A549 treated with DMSO at 1 μM for 4 hours (cell line): ENCODE measurements at places on chromosomes 16 and 17. TPM values are rescaled to one million over a fixed set of nuclear protein-coding genes. Genes with fewer than 3 reads are reported as not detected.

SULT1A4 gene
- 33.6 to 40.4 TPM (median 34.5 TPM) in 5 replicates for total RNA-seq

MKS1 gene
- 7.3 to 12.3 TPM (median 10.7 TPM) in 5 replicates for total RNA-seq

NACA2 gene
- not detected in 5 replicates for total RNA-seq

C16orf74 gene
- total RNA-seq: 12.2 to 16.5 TPM (median 15.1 TPM) in 5 replicates

CCL2 gene
- total RNA-seq: 65.6 to 117 TPM (median 69.7 TPM) in 5 replicates

SGCA gene
- 1.5 to 2.7 TPM (median 1.8 TPM) in 5 replicates for total RNA-seq

ARSG gene
- 1.1 to 2.7 TPM (median 1.7 TPM) in 5 replicates for total RNA-seq

C1QTNF1 gene
- 33.5 to 41.6 TPM (median 39.2 TPM) in 5 replicates for total RNA-seq

CORO1A gene
- 2.9 to 4.0 TPM (median 3.5 TPM) in 5 replicates for total RNA-seq

SOX9 gene
- 9.8 to 15.7 TPM (median 14.8 TPM) in 5 replicates for total RNA-seq

ZC3H7A gene
- 24.7 to 31.3 TPM (median 26.8 TPM) in 5 replicates for total RNA-seq

GAS2L2 gene
- 0.03 to 0.13 TPM (median 0.07 TPM) in 5 replicates for total RNA-seq

CMTM2 gene
- not detected in 5 replicates for total RNA-seq

MT1E gene
- not detected in 5 replicates for total RNA-seq

NPIPB13 gene
- 0.66 to 3.2 TPM (median 3.0 TPM) in 5 replicates for total RNA-seq

ZG16 gene
- not detected in 5 replicates for total RNA-seq

NPIPA5 gene
- total RNA-seq: 1.3 to 3.3 TPM (median 2.7 TPM) in 5 replicates

RANGRF gene
- total RNA-seq: 43.5 to 50.8 TPM (median 48.6 TPM) in 5 replicates

CDK5R1 gene
- 2.9 to 4.3 TPM (median 3.5 TPM) in 5 replicates for total RNA-seq

NME3 gene
- total RNA-seq: 29.4 to 60.4 TPM (median 53.3 TPM) in 5 replicates

CES3 gene
- 1.7 to 2.1 TPM (median 2.1 TPM) in 5 replicates for total RNA-seq

TSPAN10 gene
- 4.4 to 6.3 TPM (median 5.9 TPM) in 5 replicates for total RNA-seq

OTOP2 gene
- total RNA-seq: 0.06 to 0.18 TPM (median 0.07 TPM) in 5 replicates

LRRC36 gene
- 0.23 to 0.48 TPM (median 0.23 TPM) in 3 of 5 replicates, not detected in the others for total RNA-seq

FAAP100 gene
- total RNA-seq: 21.3 to 29.3 TPM (median 24.7 TPM) in 5 replicates

ADGRG1 gene
- total RNA-seq: 185 to 252 TPM (median 205 TPM) in 5 replicates

RPUSD1 gene
- 34.1 to 56.4 TPM (median 47.4 TPM) in 5 replicates for total RNA-seq

NOD2 gene
- not detected in 5 replicates for total RNA-seq

SMIM36 gene
- not detected in 5 replicates for total RNA-seq

EMP2 gene
- total RNA-seq: 18.3 to 27.7 TPM (median 25.3 TPM) in 5 replicates

CRYM gene
- 1.3 to 2.3 TPM (median 1.7 TPM) in 5 replicates for total RNA-seq

CNTNAP4 gene
- total RNA-seq: not detected in 5 replicates

ALDOC gene
- 1.4 to 2.3 TPM (median 1.8 TPM) in 5 replicates for total RNA-seq

RTN4RL1 gene
- 1.8 to 3.4 TPM (median 2.5 TPM) in 5 replicates for total RNA-seq

RNF222 gene
- total RNA-seq: not detected in 5 replicates

FOXJ1 gene
- total RNA-seq: 0.24 to 0.42 TPM (median 0.35 TPM) in 5 replicates

ZNF319 gene
- total RNA-seq: 12.7 to 18.1 TPM (median 17.5 TPM) in 5 replicates

BAHCC1 gene
- 11.8 to 16.3 TPM (median 15.8 TPM) in 5 replicates for total RNA-seq

NFATC2IP gene
- 20.5 to 34.2 TPM (median 29.9 TPM) in 5 replicates for total RNA-seq

CCDC92B gene
- total RNA-seq: 0.09 to 0.25 TPM (median 0.17 TPM) in 5 replicates

GAST gene
- 0.23 to 0.57 TPM (median 0.26 TPM) in 3 of 5 replicates, not detected in the others for total RNA-seq

ZNF768 gene
- total RNA-seq: 38.0 to 49.6 TPM (median 44.5 TPM) in 5 replicates
